ENCODE measurements at places on chromosomes 4 and X.
A peak's percentile ranks its signal among the peaks of the same experiment; 100 is the strongest.

- DNase-seq, result no peak
- H3K4me3 ChIP-seq, result no peak overlapping the region
- H3K36me3 ChIP-seq, result peaks cover 5% of the 10 kb centered on the region
- peaks cover 50% of the 10 kb centered on the region for H3K4me1 ChIP-seq
Measured at GRCh38 chr4:150938417-150938816, 76.7 kb downstream of the LRBA start.

- H3K4me1 ChIP-seq, result peaks cover 33% of the 10 kb centered on the region
- peak overlapping the region; percentile 88 for H3K4me3 ChIP-seq
- H3K27me3 ChIP-seq, result no peaks in the 10 kb centered on the region
- H3K27ac ChIP-seq, result peak overlapping the region; percentile 83
- DNase-seq, result peak; percentile 20
- no peaks in the 10 kb centered on the region for H3K36me3 ChIP-seq
Measured at GRCh38 chrX:48676893-48677270, 6.7 kb upstream of the WAS start.

GRCh38 chr4:109350121-109350520 lies 47.7 kb upstream of the COL25A1 start:
- peaks cover 1% of the 10 kb centered on the region for H3K4me1 ChIP-seq
- no peaks in the 10 kb centered on the region for H3K36me3 ChIP-seq
- peaks cover 8% of the 10 kb centered on the region for H3K27me3 ChIP-seq
- DNase-seq, result no peak

DNA sequence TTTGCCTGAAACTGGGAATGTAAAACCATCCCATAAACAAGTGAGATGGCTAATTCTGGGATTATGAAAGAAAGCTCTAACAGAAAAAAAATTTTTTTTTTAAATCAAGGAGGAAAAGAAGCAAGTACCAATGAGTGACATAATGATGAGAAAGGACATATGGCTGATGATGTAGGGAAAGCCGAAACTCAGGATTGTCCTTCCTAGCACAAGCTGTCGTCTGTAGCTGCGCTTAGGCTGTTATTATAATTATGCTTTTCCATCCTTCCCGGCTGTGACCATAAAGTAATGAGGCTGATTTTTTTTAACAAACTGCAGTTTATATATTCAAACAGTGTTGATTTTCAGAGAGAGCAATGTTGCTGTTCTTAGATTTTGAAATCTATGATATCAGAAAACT lies 209.8 kb upstream of the NOCT start:
- no peak for DNase-seq
- H3K4me3 ChIP-seq, result no peak overlapping the region
- no peaks in the 10 kb centered on the region for H3K4me1 ChIP-seq
- no peaks in the 10 kb centered on the region for H3K36me3 ChIP-seq
- H3K27ac ChIP-seq, result no peak overlapping the region
- H3K27me3 ChIP-seq, result peaks cover 12% of the 10 kb centered on the region

DNA sequence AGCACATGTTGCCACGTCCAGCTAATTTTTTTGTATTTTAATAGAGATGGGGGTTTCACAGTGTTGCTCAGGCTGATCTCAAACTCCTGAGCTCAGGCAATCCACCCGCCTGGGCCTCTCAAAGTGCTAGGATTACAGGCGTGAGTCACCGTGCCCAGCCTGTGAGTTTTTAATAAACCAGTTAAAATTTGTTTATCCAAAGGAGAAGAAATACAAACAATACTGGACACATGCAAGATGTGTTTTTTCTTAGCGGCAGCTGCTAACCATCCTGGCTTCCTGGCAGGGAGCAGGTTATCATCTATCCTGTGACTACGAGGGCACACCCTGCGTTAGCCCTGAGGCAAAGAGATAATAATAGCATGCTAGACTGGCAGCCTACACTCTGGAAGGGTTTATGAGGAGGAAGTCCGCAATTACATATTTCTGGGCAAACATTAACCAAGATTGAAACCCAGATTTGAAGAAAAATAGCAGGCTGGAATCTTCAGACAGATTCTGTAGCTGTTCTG lies 191.4 kb downstream of the SPRY1 start:
- no peak overlapping the region for H3K4me3 ChIP-seq
- no peak for DNase-seq

GRCh38 chrX:132775263-132775823 lies 183.1 kb downstream of the HS6ST2 start:
- no peaks in the 10 kb centered on the region for H3K27me3 ChIP-seq
- no peak overlapping the region for H3K4me3 ChIP-seq
- DNase-seq, result no peak
- H3K27ac ChIP-seq, result peak overlapping the region; percentile 75
- no peaks in the 10 kb centered on the region for H3K36me3 ChIP-seq
- H3K4me1 ChIP-seq, result peaks cover 23% of the 10 kb centered on the region

DNA sequence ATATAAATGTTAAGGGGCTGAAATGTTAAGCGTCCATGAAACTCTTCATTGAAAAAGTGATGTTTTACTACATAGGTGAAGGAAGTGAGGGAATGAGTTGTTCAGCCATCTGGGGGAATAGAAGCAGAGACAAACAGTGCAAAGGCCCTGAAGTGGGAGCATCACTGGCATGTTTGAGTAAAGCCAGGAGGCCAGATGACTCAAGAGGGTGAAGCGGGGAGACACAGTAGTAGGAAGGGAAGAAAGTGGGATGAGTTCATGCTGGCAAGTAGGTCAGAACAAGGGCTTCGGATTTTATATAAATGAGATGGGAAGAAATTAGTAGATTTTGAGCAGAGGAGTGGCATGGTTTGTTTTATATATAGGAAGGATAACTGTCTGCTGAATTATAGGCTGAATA lies 112.5 kb upstream of the MAP9 start:
- no peaks in the 10 kb centered on the region for H3K4me1 ChIP-seq
- no peak overlapping the region for H3K27ac ChIP-seq
- DNase-seq, result no peak
- H3K36me3 ChIP-seq, result no peaks in the 10 kb centered on the region
- H3K4me3 ChIP-seq, result no peak overlapping the region
- no peaks in the 10 kb centered on the region for H3K27me3 ChIP-seq

- peaks cover under 1% of the 10 kb centered on the region for H3K4me1 ChIP-seq
- H3K27me3 ChIP-seq, result peaks cover 2% of the 10 kb centered on the region
- no peak overlapping the region for H3K27ac ChIP-seq
Measured at GRCh38 chr4:169215656-169216055, 55.1 kb downstream of the SH3RF1 start.

DNA sequence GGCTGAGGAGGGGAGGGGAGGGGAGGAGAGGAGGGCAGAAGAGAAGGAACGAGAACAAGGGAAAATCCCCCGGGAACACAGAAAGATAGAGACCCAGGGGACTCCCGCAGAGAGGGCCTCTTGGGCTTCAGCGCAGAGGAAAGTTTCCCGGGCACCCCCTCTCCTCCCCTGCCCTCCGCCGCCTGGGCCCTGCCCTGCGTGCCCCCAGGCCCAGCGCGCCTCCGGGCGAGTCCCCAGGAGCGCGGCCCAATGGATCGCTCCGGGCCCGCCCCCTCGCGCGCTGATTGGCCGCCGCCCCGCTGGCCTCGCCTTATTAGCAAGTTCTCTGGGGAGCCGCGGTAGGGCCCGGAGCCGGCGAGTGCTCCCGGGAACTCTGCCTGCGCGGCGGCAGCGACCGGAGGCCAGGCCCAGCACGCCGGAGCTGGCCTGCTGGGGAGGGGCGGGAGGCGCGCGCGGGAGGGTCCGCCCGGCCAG lies at the start of gene MSX1:
TSS of gene MSX1 (plus strand) at position 341 of the 474 bp plus-strand sequence. CDS start 235 bp downstream, outside the sequence.
- H3K27me3 ChIP-seq, result peaks cover 80% of the 10 kb centered on the region
- H3K4me1 ChIP-seq, result peaks cover 39% of the 10 kb centered on the region
- H3K36me3 ChIP-seq, result no peaks in the 10 kb centered on the region
- H3K27ac ChIP-seq, result no peak within 1 kb of the TSS
- peak; percentile 62 for DNase-seq

- H3K4me3 ChIP-seq, result no peak overlapping the region
- H3K27me3 ChIP-seq, result no peaks in the 10 kb centered on the region
- DNase-seq, result peak; percentile 29
Measured at GRCh38 chr4:184344899-184345572, 127.4 kb upstream of the ENPP6 start.

DNA sequence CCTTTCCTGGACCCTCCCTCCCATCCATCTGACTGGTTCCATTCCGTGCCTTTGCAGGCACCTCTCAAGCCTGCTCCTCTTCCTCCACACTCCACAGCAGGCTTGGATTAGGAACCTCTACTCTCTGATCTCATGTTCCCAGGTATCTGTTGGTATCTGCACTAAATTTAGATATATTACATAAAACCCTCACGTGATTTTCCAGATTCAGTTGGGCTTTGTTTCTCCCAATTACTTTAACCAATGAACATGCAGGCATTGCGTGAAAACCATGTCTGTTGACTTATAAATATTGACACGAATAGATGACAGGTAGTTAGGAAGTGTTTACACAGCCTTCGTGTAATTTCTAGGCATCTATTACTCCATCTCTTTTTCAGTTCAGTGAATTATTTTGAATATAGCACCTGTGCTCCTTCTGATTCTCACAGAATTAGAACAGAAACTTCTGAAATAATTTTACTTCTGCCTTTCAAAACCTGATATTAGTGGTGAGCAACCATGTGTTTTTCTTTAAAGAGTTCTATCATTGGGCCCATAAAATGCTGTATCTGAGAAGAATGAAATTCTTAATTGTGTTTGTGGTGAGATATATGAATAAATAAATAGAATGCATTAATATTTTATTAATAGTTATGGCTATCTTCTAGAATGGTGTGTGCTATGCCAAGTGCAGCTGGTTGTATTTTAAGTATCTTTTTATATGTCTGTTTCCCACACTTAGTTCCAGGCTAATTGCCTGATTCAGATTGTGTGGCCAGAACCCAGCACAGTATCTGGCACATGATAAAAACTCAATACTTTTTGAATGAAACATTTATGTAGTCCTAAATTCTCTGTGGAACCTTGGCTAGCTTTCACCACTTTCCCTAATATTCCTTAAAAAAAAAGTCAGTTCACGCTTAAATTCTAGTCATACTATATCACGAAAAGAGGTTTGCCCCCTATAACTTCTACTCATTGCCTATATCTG lies 304.8 kb downstream of the QDPR start:
- no peak for DNase-seq
- H3K4me1 ChIP-seq, result no peaks in the 10 kb centered on the region
- H3K36me3 ChIP-seq, result no peaks in the 10 kb centered on the region
- H3K4me3 ChIP-seq, result no peak overlapping the region
- H3K27me3 ChIP-seq, result peaks cover 19% of the 10 kb centered on the region

- no peaks in the 10 kb centered on the region for H3K4me1 ChIP-seq
- no peak overlapping the region for H3K4me3 ChIP-seq
- no peaks in the 10 kb centered on the region for H3K36me3 ChIP-seq
- H3K27me3 ChIP-seq, result no peaks in the 10 kb centered on the region
- no peak for DNase-seq
Measured at GRCh38 chr4:176690716-176691115, 102.0 kb downstream of the VEGFC start.

- no peak overlapping the region for H3K27ac ChIP-seq
- DNase-seq, result peak; percentile 25
- no peaks in the 10 kb centered on the region for H3K36me3 ChIP-seq
- peaks cover 49% of the 10 kb centered on the region for H3K27me3 ChIP-seq
Measured at GRCh38 chrX:137031517-137032340, 2.1 kb downstream of the GPR101 start.

GRCh38 chr4:39078829-39079228 lies 16.8 kb downstream of the KLHL5 start:
- no peak overlapping the region for H3K4me3 ChIP-seq
- no peak overlapping the region for H3K27ac ChIP-seq
- no peaks in the 10 kb centered on the region for H3K27me3 ChIP-seq
- no peak for DNase-seq
- no peaks in the 10 kb centered on the region for H3K4me1 ChIP-seq
- peaks cover 16% of the 10 kb centered on the region for H3K36me3 ChIP-seq

- H3K4me3 ChIP-seq, result no peak overlapping the region
- peaks cover 2% of the 10 kb centered on the region for H3K27me3 ChIP-seq
- no peak overlapping the region for H3K27ac ChIP-seq
- H3K36me3 ChIP-seq, result no peaks in the 10 kb centered on the region
- no peak for DNase-seq
Measured at GRCh38 chrX:43633757-43634156, 22.3 kb upstream of the MAOA start.

GRCh38 chr4:55346851-55347255 lies 811 bp downstream of the SRD5A3 start:
- DNase-seq, result peak; percentile 9
- H3K4me1 ChIP-seq, result peaks cover 30% of the 10 kb centered on the region
- H3K4me3 ChIP-seq, result peak overlapping the region; percentile 81
- peaks cover 4% of the 10 kb centered on the region for H3K36me3 ChIP-seq

DNA sequence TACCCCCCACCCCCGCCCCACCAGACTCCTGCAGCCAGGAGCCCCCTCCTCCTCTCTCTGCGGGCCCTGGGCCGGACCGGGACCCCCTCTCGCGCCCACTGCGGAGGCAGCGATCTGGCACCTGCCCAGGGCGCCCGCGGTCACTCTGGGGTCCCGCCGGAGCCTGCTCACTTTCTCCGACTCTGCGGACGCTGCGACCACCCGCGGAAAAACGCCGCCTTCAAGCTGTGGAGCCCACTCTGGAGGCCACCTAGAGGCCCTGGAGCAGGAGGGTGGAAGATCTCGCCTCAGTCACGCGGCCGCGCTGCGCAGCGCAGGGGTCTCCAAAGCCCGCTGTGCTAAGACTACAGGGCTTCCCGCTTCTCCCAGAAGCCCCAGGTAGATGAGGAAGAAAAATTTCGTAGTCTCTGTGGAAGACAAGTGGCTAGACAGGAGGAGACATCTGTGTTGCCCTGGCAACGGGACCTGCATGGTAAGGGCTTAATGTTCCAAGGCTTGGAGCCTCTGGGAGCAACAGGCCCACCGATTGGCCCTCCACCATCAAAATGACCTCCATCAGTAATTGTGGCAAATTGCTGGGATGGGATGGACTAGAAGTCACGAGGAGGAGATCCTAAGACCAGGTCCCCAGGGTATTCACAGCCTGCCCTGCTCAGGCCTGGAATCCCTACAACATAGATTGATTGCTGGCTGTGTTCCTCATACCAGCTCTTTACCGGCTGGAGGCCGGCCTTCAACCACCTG lies at the start of gene PNMA6F:
TSS of gene PNMA6F (minus strand) at position 387 of the 744 bp plus-strand sequence. CDS start 1,093 bp downstream, outside the sequence.
- no peak within 1 kb of the TSS for H3K27ac ChIP-seq
- H3K4me1 ChIP-seq, result peaks cover 5% of the 10 kb centered on the region
- H3K36me3 ChIP-seq, result no peaks in the 10 kb centered on the region
- no peak within 1 kb of the TSS for H3K4me3 ChIP-seq

GRCh38 chr4:66636349-66636748 lies 909.0 kb downstream of the CENPC start:
- DNase-seq, result no peak
- H3K36me3 ChIP-seq, result no peaks in the 10 kb centered on the region
- no peaks in the 10 kb centered on the region for H3K4me1 ChIP-seq
- H3K27me3 ChIP-seq, result no peaks in the 10 kb centered on the region

DNA sequence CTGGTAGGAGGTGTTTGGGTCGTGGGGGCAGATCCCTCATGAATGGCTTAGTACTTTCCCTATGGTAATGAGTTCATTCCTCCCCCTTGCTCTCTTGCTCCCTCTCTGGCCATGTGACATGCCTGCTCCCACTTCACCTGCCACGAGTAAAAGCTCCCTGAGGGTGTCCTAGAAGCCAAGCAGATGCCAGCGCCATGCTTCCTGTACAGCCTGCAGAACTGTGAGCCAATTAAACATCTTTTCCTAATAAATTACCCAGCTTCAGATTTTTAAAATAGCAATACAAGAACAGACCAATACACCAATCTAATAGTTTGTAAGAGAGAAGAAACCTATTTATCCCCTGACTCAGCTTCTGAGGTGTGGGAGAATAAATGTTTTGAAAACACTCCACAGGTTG lies 60.5 kb downstream of the FGFBP1 start:
- peaks cover 5% of the 10 kb centered on the region for H3K4me1 ChIP-seq
- H3K27ac ChIP-seq, result no peak overlapping the region
- H3K36me3 ChIP-seq, result peaks cover 2% of the 10 kb centered on the region
- DNase-seq, result peak; percentile 5
- H3K27me3 ChIP-seq, result peaks cover 5% of the 10 kb centered on the region
